Stimulated activated CD8-positive, alpha-beta memory T cell treated with anti-CD3 and anti-CD28 coated beads, Interleukin-7, amount 100 ng/mL, for 24 hours (primary cell): ENCODE measurements at places on chromosomes 12 and 14.

- DNase-seq = no peak
Measured at GRCh38 chr12:110921262-110921661, 883 bp upstream of the MYL2 start.

- no peak for DNase-seq
Measured at GRCh38 chr12:106080791-106081170, 58.0 kb downstream of the NUAK1 start.

DNA sequence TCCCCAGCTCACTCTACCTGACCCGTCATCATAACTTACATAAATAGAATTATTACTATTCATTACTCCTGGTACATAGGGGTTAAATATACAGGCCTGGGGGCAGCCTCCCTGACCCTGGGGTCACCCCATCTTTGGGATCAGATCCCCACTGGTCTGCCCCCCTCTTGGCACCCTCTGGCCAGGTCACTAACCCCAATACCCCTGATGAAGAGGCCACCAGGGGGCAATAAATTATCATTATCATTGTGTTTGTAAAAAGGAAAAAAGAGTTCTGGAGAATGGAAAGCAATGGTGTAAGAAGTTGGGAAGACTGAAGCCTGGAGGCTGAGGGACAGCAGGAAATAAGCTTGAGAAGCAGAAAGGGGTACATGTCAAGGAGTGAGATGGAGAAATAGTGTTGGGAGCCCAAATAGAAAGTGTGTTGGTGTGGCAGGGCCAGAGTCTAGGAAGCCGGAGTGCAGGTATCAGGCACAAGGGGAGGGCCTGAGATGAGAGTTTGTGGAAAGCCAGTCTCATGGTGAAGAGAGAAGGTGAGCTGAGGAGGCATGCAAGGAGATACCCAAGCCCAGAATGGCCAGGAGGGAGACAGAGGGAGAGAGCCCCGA, 6.1 kb upstream of the AAAS start:
- no peak for DNase-seq

DNA sequence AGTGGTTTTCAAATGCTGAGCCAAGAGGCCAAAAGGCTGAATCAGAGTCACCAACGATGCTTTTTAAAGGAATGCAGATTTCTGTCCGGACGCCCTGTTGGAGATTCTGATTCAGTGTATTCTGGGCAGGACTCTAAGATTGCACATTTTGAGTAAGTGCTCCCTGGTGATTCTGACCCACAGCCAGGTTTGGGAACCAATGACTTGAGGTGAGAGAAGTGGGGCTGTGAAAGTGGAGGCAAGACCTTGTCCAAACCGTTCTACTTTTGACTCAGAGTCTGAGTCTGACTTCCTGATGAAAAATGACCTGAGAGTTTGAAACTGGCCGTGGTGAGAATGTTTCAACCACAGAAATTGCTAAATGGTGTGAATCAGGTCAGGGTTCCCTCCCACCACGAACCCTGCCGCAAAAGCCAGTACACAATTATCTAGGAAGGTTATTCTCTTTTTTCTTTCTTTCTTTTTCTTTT, 90.2 kb downstream of the NTN4 start:
- DNase-seq = no peak

DNA sequence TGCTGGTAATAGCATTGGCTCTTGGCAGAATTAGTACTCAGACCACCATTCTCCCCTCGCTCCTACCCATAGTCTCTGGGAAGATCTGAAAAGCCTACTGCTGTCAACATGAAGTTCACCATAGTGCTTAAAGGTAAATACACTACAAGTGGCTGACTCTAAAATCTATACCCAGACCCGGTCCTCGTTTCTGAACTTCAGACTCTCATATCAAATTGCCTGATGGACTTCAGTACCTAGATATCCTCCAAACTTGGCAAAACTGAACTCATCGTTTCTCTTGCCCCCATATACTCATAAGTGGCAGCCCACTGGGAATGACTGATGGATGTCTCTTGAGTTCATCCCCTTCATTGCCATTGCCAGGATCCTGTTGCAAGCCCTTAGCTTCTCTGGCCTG, 67.3 kb downstream of the VCPKMT start:
- no peak for DNase-seq

DNA sequence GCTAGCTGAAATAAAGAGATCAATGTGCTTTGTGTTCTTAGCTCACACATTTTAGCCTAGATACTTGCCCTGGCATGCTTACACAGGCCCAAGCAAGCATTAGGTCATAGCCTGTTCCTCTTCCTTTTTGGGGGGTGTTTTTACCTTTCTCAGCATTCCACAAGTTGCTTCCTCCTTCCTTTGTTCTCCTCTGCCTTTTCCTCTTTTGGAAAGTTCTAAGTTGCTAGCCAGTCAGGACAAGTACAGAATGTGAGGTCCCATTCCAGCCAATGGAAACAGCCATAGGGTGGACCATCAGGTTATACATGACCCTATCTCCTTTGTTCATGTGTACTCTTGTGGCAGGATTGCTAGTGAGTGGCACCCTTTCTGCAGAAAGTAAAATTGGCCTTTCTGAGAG, 154.9 kb downstream of the RASSF9 start:
- DNase-seq = no peak

- no peak for DNase-seq
Measured at GRCh38 chr14:47207617-47208016, 467.8 kb downstream of the MDGA2 start.

- DNase-seq = no peak
Measured at GRCh38 chr14:65461730-65462129, 49.2 kb downstream of the FUT8 start.
